NCI-H524 treated with DMSO at 0.1 percent for 48 hours (cell line): ENCODE measurements at places on chromosomes 3 and 15.

GRCh38 chr3:175384569-175384968 is 525.4 kb downstream of the NAALADL2 start:
- DNase-seq, result no peak

- no peak for DNase-seq
Measured at GRCh38 chr3:149663966-149664365, 6.1 kb upstream of the WWTR1 start.

- DNase-seq, result no peak
Measured at GRCh38 chr15:46265664-46266347, 631.0 kb downstream of the SQOR start.

GRCh38 chr3:64958199-64958843 is 270.5 kb upstream of the ADAMTS9 start:
- DNase-seq, result no peak

- DNase-seq, result no peak
Measured at GRCh38 chr3:155853214-155854140, 750 bp downstream of the SLC33A1 start.

DNA sequence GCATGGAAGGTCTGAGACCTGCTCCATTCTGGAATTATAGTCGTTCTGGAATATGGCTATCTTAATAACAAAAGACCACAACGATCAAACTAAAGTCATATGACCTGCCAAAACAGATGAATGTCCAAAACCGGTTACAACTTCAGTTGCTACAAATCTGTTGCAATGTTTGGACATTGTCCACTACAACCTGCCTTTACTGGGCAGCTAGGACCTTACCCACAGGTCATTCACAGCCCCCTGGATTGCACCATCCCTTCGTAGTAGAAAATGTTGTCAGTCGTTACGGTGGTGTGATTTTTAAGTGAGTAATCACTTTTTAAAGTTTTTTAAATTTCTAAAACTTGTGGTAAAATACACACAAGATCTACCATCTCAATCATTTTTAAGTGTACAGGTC is 22.5 kb upstream of the SRGAP3 start:
- DNase-seq, result no peak

GRCh38 chr3:8981700-8982099 is 18.4 kb upstream of the RAD18 start:
- no peak for DNase-seq

- no peak for DNase-seq
Measured at GRCh38 chr15:74642734-74643664, 27.4 kb downstream of the CLK3 start.

GRCh38 chr3:186772701-186773417 is 10.5 kb upstream of the EIF4A2 start:
- peak; percentile 29 for DNase-seq

DNA sequence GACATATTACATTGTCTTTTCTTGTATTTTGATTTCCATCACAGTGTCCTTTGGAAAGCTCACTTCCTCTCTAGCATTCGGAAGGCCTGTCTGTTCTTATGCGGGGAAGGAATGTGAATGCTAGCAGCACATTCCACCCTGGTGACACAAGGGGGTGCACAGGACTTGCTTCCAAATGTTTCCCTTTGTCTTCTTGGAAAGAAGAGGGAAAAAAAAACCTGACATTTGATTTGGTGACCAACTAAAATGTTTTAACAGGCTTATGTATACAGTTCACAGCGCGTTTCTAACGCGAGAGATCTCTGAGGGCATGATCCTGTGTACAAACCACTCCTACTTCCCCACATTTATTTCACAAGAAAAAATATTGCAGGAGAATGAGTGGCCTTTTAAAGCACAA is 107.6 kb upstream of the FXR1 start:
- DNase-seq, result no peak

DNA sequence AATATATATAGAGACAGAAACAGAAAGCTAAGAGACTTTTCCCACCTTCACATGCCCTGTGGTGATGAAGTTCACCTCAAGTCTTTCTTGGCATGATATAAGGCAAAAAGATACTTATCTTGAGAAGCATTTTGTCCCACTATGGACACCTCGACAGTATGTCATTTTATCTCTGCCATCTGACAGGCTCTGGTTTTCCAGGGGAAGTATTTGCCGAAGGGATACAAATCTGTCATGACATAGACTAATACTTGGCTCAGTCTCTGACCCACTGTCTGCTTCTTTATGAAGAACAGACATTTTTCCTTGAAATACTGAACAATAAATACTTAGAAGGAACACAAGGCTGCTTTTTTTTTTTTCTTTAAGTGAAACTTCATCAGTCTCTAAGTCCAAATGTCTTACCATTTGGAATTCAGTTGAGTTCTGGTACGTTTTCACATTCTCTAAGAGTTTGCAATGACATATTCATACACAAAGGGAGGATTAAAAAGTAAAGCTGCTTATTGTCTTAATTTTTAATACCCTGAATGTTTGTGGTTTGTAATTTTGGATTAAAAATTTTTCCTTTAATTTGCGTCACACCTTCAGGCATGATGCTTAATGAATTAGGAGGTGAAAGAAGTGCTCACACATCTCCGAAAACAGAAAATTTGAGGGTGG is 87.8 kb upstream of the LMOD3 start:
- DNase-seq, result no peak

DNA sequence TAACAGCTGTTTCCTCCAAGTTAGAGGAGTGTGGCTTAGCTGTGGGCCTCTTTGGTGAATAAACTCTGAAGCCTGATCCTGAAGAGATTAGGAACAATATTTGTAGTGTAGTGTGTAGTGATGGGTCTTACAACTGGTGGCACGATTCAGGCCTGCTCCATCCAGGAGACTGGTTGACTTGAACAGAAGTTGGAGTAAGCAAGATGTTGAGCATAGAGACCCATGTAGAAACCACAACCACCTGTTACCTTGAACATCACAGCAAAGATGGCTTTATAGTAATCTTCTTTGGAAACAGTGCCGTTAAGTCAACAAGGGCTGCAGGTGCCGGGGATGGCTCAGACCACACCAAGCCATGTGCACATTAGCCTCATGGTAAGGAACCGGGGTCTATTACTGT is 74.2 kb upstream of the RASGRP1 start:
- DNase-seq, result no peak

- no peak for DNase-seq
Measured at GRCh38 chr15:91896341-91897055, 43.0 kb downstream of the SLCO3A1 start.

DNA sequence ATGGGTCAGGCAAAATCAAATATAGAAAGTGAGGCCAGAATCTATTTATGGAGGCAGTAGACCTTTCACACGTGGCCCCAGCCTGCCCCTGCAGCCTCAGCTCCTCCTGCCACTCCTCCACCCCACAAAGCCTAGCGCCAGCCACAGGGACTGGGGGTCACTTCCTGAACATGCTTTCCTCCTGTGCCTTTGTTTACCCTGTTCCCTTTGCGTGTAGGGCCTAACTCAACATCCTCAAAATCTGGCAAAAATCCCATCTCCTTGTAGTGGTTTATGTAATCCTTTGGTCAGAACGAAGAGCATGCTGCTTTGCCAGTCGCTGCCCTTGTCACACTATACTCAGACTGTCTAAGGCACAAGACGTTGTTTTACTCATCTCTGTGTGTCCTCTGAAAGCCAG is 39.6 kb downstream of the KBTBD12 start:
- DNase-seq, result no peak

DNA sequence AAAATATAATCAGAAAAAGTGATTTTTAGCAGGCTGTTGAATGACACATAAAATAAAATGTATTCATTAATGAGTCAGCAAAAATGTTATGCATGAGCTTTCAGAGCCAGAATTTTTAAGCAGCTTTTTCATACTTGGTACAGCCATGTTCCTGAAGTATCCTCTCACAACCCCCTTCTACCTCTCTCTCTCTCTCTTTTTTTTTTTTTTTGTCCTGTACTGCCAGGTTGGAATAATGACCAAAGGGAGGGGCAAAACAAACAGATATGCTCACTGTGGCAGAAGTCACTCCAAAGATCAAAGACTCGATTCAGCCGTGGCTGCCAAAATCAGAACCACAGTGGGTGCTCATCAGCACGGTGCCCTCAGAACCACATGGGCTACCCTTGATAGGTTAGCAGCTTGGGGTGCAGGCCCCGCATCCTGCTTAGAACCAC is 383.0 kb downstream of the ZBTB20 start:
- DNase-seq, result no peak

- no peak for DNase-seq
Measured at GRCh38 chr15:100919481-100920405, 586 bp downstream of the LRRK1 start.

DNA sequence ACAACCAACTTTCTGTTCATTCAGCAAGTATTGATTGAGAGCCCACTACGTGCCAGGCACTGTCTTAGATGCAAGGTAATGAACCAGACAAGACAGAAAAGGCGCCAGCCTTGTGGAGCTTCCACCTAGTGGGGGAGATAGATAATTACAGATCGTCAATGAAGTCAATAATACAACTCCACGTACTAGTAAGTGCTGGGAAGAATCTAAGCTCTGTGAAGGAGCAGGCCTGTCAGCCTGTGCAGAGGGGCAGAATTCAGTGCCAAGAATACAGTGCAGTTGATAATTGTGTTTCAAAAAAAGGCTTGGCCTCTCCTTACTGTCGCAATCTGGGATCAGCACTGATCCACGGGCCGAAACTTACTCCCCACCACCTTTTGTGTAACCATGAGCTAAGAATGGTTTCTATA is 186.3 kb downstream of the FEZF2 start:
- DNase-seq, result peak; percentile 1

- no peak for DNase-seq
Measured at GRCh38 chr3:131402391-131403039, 20.9 kb downstream of the NUDT16 start.

GRCh38 chr3:150370122-150370602 is 37.9 kb upstream of the TSC22D2 start:
- DNase-seq, result no peak

- no peak for DNase-seq
Measured at GRCh38 chr3:172089250-172089649, 49.9 kb downstream of the FNDC3B start.

- no peak for DNase-seq
Measured at GRCh38 chr3:9659849-9660248, 10.5 kb downstream of the MTMR14 start.

DNA sequence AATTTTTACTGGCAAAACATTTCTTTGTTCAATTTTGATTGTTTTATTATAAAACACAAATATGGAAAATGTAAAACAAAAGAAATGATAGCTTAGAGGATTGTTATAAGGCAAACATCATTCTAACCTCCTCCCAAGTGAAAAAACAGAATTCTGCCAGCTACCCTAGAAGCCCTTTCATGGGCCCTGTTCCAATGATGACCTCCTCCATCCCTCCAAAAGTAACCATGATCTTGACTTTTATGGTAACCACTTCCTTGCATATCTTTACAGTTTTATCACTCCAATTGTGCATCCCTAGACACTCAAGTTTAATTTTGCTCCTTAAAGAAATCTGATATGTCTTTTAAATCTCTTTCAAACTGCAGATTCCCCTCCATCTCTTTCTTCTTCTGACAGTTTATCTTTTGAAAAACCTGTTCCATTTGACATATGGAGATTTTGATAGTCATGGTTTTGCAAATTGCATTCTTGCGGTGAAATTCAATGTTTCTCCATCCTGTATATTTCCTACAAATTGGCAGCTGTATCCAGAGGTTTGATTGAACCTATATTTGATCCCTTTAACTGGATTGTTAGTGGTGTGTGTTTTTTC is 27.0 kb upstream of the TNFAIP8L3 start:
- no peak for DNase-seq

DNA sequence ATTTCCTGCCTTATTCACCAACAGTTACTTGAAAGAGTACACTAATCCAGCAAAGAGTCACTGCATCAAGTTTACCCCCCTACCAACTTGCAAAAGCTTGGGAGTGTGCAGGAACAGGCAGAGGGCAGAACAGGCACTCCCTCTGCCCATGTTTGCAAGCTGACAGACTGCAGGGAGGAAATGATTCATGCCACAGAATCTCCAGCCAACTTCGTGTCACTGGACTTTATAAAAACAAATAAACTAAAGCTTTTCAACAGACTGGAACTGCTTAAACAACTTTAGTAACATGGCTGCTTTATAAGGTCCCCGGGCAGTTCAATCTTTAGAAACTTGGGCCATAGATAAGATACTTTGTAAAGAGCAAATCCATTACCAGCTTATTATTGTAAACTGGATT is 129.5 kb downstream of the THRB start:
- no peak for DNase-seq

GRCh38 chr15:66787489-66787871 is 85.4 kb downstream of the SMAD6 start:
- no peak for DNase-seq

- DNase-seq, result no peak
Measured at GRCh38 chr15:60391722-60392315, 6.0 kb downstream of the ANXA2 start.

DNA sequence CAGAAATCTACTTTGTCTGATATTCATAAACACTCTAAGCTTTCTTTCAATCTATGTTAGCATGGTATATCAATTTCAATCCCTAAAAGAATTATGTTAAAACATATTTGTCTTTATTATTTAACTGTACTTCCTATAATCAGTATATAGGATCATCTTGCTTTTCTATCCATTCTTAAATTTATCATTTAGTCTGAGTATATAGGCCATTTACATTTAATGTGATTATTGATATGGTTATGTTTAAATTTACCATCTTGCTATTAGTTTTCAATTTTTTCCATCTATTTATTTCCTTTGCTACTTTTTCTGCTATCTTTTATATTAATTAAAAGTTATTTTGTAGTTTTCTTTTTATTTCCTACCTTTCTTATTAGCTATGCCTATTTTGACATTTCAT is 174.8 kb upstream of the MBNL1 start:
- DNase-seq, result no peak

- DNase-seq, result no peak
Measured at GRCh38 chr3:128301186-128302023, 148.1 kb downstream of the EEFSEC start.

GRCh38 chr15:42737529-42738328 is 801 bp upstream of the CDAN1 start:
- no peak for DNase-seq

- DNase-seq, result no peak
Measured at GRCh38 chr3:76972624-76973296, 67.1 kb upstream of the ROBO2 start.

DNA sequence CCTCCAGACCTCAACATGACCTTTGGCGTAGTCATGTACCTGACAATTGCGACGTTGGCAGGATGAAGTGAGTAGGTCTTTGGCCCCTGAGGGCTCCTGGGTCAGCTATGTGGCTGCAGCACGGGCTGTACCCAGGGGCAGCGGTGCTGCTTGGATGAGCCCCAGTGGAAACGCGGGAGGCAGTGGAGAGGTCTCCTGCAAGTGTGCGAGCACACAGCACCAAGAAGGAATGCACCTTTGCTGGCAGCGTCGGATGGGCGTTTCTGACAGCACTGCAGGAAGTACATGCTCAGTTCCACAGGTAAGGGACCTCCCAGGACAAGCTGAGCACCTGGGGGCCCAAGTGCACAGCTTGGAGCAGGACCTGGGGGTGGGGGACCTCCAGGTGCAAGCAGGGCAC is 67.4 kb upstream of the UNC13C start:
- DNase-seq, result no peak

GRCh38 chr15:73108676-73109075 is 56.4 kb downstream of the NEO1 start:
- DNase-seq, result no peak

DNA sequence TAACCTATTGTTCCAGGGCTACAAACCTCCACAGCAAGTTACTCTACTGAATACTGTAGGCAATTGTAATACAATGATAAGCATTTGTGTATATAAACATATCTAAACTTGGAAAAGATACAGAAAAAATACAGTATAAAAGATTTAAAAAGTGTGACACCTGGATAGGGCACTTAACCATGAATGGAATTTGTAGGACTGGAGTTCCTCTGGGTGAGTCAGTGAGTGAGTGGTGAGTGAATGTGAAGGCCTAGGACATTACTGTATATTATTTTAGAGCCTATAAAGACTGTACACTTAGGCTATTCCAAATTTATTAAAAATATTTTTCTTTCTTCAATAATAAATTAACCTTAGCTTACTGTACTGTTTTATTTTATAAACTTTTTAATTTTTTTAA is 38.4 kb upstream of the SLC25A36 start:
- no peak for DNase-seq
